ENCODE measurements at places on chromosomes 1 and 21.

DNA sequence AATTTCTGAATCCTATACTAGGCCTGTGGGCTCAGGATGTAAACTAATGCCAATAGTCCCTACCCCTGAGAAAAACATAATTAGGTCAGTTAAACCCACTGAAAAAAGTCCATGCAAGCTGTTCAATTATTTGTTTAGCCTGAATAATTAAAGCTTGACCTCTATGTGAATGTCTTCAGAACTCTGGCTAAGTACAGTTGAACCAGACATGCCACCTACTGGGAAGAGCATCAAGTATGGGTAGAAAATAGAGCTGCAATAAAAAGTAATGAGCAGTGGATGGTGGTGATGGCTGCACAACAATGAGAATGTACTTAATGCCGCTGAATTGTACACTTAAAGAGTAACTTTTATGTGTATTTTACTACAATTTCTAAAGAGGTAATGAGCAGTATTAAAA lies 23.6 kb upstream of the SLC19A2 start:
- DNase-seq: peak; percentile 81

DNA sequence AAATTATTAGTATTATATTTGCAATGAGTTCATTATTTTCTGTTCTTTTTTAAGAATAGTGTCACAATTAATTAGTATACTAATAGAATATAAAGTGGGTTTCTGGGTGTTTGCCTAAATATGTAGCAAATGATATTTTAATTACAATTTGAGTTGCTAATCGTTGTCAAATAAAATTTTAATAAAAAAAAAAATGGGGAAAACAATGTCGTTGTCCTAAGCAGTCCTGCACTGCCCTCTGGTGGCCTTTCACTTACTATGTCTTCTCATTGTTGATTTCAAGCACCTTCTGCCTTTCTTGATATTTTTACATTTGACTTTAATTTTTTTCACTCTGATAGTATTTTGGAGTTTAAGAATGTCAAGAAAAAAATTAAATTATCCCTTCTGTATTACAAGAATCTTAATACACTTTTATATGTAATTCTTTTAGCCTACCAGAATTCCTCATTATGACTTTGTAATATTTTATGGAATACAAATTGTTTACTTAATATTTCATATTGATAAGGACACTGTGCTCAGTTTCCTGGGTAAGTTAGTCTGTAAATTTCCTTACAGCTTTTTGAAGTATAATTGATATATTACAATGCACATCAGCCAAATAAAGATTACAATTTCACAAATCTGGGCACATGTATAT lies 104.5 kb upstream of the FMN2 start:
- peak; percentile 65 for DNase-seq

- DNase-seq: no peak
These were observed 7.7 kb downstream of the METTL18 start for GRCh38 chr1:169786974-169787373.

GRCh38 chr1:224623743-224624333 lies 7.7 kb downstream of the CNIH3 start:
- no peak for DNase-seq

All from T47D (cell line).